ENCODE measurements at places on chromosomes 11 and 22. TPM values are rescaled to one million over a fixed set of nuclear protein-coding genes. Genes with fewer than 3 reads are reported as not detected.
A peak's percentile ranks its signal among the peaks of the same experiment; 100 is the strongest.

- DNase-seq, result no peak
Observed at GRCh38 chr11:71197096-71197495, 55.3 kb downstream of the SHANK2 start.

GRCh38 chr11:78149646-78150045 is 10.2 kb upstream of the ALG8 start:
- DNase-seq, result no peak

DNA sequence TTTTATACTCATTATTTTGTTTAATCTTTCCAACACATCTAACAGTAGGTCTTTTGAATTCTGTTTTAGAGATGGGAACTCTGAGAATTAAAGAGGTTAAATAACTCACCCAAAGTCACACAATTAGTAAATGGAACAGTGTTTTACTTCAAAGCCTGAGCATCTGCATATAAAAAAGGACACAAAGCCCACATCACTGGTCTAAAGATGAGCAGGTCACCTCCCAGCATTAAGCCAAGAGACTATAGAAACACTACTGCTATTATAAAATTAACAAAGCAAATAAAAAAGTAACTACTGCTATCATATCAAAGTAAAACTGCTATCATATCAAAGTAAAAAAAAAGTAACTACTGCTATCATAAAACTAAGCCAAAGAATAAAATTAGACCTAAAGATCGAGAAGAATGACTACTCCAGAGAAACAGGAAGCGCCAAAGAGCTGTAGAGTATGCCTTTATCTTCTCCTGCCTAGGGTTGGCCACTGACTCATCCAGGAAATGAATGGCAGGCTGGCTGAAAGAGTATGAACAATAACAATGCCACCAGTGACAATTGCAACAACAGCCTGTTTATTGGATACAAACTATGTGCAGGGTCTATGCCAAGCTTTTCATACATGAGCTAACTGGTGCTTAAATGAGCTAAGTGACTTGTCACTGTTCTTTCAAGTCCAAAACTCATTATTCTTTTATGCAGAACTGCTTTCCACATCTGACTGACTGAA is 1153.0 kb upstream of the TENM4 start:
- no peak for DNase-seq

GRCh38 chr11:83056611-83057010 is 15.1 kb downstream of the RAB30 start:
- no peak for DNase-seq

DNA sequence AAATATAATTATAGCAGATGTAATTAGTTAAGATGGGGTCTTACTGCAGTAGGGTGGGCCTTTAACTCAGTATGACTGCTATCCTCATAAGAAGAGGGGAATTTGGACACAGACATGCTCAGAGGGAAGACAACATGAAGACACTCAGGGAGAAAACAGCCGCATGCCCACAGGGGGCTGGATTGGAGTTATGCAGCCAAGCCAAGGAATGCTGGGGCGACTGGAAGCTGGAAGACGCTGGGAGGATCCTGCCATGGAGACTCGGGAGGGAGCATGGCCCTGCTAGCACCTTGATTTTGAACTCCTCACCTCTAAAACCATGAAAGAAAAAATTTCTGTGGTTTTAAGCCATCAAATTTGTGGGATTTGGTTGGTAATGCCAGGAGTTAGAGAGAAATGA is 40.9 kb downstream of the PANX1 start:
- peak; percentile 30 for DNase-seq

GRCh38 chr11:7564803-7565202 is 51.0 kb downstream of the PPFIBP2 start:
- DNase-seq, result no peak

- DNase-seq, result no peak
Observed at GRCh38 chr22:37206841-37207821, 5.1 kb downstream of the SSTR3 start.

Gene KDM4D
- total RNA-seq, result 2.4 TPM

Gene KLHDC7B
- not detected for total RNA-seq

DNA sequence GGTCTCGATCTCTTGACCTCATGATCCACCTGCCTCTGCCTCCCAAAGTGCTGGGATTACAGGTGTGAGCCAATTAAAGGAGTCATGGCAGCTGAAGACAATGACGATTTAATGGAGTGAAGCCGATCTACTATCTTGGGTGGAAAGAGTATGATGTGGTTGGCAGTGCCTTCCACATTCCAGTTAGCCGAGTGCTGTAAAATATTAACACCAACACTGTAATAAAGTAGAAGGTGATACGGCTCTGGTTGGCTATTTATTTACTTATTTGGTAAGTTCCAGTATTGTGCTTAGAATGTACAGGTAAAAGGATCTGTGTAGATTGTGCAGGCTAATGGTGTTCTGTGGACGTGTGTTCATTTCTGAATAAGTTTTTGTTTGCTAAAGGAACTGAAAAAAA is 149.6 kb upstream of the MTMR2 start:
- DNase-seq, result no peak

DNA sequence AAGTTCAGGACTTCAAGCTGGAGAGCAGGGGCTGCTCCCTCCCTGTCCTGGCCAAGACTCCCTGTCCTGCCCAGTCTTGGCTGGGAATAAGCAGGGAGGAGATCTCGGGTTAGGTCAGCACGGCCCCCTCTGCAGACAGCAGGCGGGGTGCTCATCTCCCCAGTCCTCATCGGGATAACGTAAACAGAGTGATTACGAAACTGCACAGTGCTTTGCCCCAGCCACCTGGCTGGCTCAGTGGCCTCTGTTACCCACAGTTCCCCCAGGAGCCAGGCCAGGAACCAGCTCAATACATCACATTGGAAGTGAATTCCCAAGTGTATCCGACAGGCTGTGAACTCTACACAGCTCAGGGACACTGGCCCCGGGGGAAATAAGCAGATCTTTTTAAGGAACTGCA is 42.7 kb upstream of the KCNJ11 start:
- no peak for DNase-seq

- DNase-seq, result no peak
Observed at GRCh38 chr22:27336151-27337090, 465.1 kb downstream of the MN1 start.

Gene TEX54
- not detected for total RNA-seq

DNA sequence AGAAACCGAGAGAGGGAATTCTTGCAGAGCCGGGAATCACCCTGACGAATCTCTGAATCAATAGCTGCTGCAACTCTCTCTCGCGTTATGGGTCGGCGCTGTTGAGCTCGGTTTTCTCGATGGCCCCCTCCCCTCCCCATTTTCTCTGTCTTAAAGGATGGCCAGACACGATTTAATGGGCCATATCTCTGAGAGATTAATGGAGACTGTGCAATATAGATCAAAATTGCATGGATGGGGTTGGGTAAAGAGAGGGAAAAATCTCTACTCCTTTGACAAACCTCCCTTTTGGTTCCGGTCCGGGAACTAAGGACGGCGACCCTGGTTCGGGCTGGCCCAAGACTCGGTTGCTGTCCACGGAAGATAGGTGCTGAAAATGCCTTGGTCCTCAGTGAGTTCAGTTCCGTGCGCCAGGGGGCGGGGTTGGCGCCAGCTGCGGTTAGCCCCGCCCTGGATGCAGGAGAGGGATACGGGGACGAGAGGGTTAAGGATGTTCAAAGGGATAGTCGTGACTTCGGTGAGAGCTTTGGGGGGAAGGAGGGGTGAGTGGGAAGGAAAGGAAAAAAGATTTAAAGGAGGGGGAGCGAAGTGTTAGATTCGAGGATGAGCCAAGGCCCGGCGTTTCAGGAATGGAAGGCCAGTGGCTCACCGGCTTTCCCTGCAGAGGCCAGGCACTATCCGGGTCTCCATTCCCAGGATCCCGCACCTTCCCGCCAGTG is 103.6 kb upstream of the HSD17B12 start:
- peak; percentile 92 for DNase-seq

Gene TSSK2
- total RNA-seq, result not detected

Gene DDIAS
- 21.7 TPM for total RNA-seq

Gene PGR
- 0.05 TPM for total RNA-seq

Gene DCDC1
- 0.25 TPM for total RNA-seq

DNA sequence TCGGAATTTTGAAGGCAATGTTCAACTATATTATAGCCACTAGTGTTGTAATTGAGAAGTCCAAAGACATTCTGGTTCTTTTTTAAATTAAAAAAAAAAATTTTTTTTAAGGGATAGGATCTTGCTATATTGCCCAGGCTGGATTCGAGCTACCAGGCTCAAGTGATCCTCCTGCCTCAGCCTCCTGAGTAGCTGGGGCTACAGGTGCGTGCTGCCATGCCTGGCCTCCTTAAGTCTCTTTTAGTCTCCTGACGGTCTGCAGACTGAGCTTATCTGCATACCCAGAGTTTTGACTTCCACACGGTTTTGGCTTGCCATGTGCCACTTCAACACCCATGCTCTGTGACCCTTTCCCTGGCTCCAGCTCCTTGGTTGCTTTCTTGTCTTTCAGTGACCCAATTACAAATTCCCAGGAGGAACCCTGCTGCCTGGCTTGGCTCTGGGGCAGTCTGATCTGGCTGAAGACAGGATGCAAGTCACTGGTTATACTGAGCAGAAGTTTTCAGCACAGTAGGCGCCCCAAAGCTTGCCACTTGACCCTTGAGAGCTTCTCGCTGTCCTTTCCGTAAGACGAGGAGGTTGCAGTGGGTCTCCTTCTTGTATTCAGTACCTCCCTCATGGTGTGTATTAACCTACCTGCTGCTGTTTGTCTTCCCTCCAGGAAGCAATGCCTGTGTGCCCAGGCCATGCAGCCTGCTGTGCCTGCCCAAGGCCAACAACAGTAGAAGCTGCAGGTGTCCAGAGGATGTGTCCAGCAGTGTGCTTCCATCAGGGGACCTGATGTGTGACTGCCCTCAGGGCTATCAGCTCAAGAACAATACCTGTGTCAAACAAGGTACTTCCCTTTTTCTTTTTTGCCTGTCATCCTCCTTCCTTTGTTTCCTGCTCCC is 113.8 kb upstream of the SORL1-AS1 start:
- no peak for DNase-seq

Gene SULT4A1
- total RNA-seq, result 12.6 TPM

GRCh38 chr22:20787746-20788626 is 14.1 kb downstream of the SERPIND1 start:
- DNase-seq, result no peak

Gene TRMU
- 103 TPM for total RNA-seq

GRCh38 chr11:125871391-125872137 is 15.9 kb upstream of the HYLS1 start:
- peak; percentile 79 for DNase-seq

Gene PANX2
- total RNA-seq, result 10.2 TPM

GRCh38 chr22:50306753-50307749 is at the start of gene PLXNB2:
Gene PLXNB2 (minus strand): TSS chr22:50307646. CDS start chr22:50290584, 17,062 bp downstream.
- peak; percentile 73 for DNase-seq

- DNase-seq, result no peak
Observed at GRCh38 chr11:37908219-37908548, 1310.1 kb upstream of the RAG2 start.

Gene TPBGL
- total RNA-seq, result 0.60 TPM

All from WTC11 (cell line).